ENCODE measurements at places on chromosomes 7 and 10. TPM values are rescaled to one million over a fixed set of nuclear protein-coding genes. Genes with fewer than 3 reads are reported as not detected.

DNA sequence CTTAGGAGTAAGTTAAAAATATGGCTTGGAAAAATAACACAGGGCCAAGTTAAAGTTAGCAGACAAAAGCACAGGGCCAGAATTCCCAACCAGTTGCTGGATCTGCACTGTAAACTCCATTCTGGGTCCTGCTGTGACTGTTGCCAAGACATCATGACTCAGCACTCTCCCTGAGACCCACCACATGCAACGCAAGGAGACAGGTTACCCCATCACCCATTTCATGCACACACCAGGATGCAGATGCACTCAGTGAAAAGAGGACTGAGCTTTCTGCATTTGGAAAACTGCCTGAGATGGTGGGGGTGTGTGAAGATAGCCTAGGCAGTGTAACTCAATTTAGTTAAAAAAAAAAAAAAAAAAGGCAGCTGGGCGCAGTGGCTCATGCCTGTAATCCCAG is 97.6 kb upstream of the ZNF438 start:
- DNase-seq, result no peak

Gene ACSM6
- 0.95 TPM for total RNA-seq

DNA sequence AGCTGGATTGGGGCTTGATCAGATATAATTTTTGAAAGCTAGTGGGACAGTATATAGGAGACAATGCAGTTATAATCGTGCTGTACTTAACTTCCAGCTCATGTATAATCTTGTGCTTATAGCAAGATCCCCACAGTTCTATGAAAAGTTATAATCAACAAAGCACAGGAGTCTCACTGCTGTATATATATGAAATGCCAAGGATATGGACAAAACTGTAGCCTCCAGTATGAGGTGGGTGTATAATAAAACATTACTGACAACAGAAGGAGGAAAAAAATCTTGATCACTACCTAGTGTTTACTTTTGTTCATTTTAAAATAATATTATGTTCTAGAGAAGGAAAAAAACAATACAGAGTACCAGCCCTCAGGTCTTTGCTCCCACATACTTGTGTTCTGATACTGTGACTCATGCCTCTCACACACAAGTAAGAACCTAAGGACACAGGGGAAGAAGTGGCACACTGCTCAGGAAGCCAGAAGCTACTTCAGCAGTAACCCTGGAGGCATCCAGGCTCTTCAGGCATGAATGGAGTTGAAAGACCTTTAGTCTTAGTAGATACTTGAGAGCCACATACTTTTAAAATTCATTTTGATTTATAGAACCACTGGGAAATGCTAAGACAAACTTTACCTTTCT is 265.7 kb upstream of the IMMP2L start:
- DNase-seq, result no peak

DNA sequence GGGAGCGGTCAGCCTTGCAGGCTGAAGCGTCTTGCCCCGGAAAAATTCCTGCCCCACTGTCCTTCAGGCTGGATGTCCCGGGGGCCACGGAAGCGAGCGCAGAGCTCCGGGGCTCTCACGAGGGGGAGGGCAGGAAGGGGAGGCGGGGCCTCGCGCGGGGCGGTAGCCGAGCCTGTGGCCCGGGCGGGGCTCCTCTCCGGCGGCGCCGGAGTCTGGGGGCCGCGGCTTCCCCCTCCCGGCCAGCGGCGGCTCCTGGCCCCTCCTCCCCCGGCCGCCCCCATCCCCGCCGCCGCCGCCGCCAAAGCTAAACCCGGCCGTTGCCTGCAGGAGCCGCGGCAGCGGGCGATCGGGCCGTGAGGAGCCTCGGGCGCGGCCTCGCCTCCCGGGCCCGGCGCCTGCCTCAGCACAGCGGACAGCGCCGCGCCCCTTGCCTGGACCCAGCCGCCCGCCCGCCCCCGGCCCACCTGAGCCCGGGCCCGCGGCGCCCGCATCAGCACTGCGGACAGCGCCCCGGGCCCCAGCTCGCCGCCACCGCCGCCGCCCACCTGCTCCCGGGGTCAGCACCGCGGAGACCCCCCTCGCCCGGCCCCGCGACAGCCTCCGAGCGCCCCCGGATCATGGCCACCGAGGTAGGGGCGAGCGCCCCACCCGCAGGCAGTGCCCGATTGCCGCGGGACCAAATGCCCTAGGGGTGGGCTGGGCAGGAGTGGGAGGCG is at the start of gene GOLGA7B:
Gene GOLGA7B, plus strand, starts transcription at position 157 of the 716 bp plus-strand sequence. Its CDS starts 461 bp downstream, at position 618.
- DNase-seq, result no peak

GRCh38 chr10:103350175-103350516 is 794 bp downstream of the PCGF6 start:
- no peak for DNase-seq

- peak; percentile 82 for DNase-seq
Measured at GRCh38 chr10:132574783-132575319, 37.3 kb downstream of the INPP5A start.

DNA sequence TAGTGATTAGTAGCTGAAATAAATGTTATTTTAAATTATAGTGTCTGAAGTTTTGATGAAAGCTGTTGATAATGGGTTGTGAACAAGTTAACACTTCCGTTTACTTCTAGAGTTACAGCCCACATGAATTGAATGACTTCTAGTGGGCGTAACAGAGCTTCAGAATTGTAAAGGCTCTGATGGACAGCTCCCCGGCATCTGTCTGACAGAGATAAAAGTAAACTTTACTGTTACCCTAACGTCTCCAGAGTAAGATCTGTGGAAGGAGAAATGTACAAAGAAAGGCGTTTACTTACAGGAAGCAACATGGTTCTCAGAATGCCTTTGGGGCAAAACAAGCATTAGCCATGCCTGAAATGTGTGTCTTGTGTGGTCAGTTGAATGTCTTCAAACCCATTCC is 124.4 kb downstream of the ADARB2 start:
- DNase-seq, result no peak

DNA sequence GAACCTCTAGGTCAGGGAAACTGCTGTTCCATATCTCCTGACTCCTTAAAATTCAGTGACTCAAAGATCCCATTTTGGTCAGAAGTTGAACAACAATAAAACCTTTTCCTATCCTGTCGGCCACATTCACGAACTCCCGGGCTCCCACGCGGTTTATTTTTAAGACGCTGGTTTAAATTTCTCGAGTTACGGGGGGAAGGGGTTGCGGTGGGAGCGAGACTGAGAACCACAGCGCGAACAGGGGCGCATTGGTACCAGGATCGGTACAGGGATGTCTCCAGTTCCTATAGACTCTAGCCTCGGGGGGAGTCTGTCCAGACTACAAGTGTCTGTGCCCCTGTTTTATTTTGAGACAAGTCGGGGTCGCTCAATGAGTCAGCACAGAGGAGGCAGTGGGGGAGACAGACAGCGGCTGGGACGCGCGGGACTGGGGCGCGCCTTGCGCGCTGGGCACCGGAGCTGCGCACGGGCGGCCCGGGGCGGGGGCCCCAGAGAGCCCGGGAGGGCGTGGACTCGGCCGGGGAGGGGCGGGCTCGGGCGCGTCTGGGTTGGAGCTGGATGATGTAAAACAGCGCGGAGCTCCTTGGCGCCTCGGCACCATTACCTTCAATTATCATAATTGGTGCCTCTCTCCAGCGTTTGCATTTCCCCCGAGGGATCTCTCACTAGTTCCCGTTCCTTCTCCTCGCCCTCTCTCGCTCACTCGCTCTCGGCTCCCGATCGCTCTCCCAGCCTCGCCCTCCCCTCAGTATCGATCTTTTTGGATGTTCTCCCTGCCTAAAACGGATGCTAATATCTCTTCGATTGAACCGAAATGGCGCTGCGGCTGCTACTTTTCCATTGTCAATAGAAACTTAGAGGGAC is 8.7 kb upstream of the BAMBI start:
- DNase-seq, result peak; percentile 88

- no peak for DNase-seq
Measured at GRCh38 chr10:19041171-19041570, 7.4 kb upstream of the MALRD1 start.

Gene PAX4
- not detected for total RNA-seq
